ENCODE measurements at places on chromosomes 16 and 17.

DNA sequence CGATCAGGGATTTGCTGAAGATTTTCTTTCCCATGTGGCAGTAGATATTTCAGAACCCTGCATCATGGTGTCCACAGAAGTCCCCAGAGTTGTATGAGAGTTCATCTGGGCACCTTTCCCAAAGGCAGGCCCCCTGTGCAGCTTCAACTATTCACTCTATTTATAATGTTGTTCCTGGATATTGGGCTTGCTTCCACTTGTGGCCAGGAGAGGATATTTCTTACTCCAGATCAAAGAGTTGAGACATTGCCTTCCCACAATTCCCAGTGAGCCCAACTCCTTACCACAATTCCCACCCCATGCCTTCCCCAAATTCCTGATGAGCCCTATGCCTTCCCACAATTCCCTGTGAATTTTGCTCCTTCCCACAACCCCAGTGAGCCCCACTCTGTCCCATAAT lies 206.9 kb downstream of the WWOX start:
- DNase-seq = no peak

- DNase-seq = no peak
Observed at GRCh38 chr17:38994026-38994425, 26.8 kb upstream of the FBXO47 start.

DNA sequence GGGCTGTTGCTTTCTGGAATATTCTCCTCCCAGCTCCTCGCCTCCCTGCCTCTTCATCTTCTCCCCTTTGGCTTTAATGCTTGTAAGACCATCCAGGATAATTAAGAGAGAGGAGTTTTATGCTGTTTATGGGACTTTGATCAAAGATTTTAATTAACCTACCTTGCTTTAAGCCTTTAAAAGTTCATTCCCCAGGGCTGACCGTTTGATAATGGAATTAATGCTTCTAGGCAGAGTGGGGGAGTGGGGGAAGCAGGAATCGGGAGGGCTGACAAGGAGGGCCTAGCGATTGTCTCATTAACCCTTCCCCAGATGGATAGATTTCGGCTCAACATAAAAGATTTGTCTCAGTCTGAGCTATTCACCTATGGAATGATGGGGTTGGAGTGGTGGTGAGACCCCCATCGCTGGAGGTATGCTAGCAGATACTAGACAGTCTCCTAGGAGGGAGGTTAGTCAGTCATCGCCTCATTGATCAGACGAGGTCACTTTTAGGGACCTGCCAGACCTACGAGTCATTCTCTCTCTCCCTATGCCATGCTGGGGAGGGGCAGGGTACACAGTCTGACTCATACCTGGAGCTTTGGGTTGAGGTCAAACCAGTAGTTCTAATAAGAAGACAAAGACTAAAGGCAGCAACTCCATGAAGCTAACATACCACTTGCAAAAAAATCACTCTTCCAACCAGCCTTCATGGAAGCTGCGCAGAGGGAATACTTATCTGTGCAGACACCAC lies 236.6 kb upstream of the NLRP1 start:
- peak; percentile 34 for DNase-seq

GRCh38 chr16:76226011-76226410 lies 51.2 kb upstream of the CNTNAP4 start:
- DNase-seq = no peak

DNA sequence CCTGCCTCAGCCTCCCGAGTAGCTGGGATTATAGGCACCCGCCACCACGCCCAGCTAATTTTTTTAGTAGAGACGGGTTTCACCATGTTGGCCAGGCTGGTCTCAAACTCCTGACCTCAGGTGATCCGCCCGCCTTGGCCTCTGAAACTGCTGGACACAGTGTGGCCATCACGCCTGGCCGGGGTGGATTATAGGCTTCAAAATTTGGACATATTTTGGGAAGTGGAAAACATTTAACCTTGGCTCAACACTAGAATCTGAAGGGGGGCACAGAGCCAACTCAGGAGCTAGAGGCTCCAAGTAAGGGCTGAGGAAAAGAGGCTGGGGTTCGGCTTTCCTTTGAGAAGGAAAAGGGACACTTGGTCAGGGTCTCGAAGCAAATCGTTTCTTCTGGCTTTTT lies 2.2 kb upstream of the CDK5R1 start:
- DNase-seq = no peak

DNA sequence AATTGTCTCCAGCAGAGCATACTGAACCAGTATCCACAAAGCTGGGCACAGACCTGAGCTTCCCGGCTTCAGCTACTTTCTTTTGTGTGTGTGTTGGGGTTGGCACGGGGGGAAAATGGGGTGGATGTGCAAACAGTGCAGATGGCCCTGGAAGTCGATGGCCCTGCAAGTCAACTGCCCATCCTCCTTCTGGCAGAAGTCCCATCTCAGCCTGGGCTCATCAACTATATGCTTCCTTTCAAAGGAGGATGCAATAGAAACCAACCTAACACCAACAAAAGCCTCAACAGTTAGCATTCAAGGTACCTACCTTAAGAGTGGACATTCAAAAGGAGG lies 55.7 kb downstream of the SOX9 start:
- no peak for DNase-seq

- no peak for DNase-seq
Observed at GRCh38 chr17:82108496-82108945, 10.5 kb upstream of the FASN start.

DNA sequence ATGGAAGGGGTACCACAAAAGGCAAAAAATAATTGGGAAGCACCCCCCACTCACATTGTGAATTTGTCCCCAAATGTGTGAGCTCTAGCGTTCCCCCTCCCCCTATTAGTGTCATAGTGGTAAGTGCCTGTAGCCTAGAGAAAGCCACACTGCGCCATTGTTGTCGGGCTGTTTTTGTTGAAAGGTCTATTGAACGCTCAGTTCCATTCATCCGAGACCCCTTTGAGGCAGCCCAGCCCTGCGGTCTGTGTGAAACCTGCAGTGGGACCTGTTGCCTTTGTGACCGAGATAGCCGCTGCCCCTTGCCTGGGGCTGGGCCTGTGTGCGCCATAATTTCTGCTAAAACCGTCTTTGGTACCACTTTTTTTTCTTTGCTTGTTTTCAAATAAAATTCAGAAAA lies 3.0 kb downstream of the JPT2 start:
- no peak for DNase-seq

DNA sequence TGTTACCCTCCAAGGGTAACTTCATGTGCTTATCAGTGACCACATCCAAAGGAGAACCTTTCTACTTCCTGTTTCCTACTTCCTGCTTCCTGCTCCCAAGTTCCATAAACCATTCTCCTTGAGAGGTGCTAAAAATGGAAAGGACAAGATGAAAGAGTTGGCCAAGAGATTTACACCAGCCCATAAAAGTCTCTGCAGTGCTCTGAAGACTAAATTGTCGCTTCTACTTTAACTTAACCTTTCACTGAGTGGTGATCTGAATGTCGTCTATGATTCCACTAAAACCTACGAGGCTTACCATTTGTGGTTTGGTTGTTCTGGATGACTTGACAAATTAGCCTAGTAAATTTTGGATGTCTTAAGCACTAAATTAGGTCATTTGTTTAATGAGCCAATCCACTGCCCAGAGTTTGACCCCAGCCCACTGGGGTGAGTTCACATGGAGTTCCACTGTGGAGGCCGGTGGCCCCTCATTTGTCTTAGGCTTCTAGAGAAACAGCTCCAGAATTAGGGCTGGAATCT lies 333.1 kb downstream of the FOXL1 start:
- DNase-seq = no peak

DNA sequence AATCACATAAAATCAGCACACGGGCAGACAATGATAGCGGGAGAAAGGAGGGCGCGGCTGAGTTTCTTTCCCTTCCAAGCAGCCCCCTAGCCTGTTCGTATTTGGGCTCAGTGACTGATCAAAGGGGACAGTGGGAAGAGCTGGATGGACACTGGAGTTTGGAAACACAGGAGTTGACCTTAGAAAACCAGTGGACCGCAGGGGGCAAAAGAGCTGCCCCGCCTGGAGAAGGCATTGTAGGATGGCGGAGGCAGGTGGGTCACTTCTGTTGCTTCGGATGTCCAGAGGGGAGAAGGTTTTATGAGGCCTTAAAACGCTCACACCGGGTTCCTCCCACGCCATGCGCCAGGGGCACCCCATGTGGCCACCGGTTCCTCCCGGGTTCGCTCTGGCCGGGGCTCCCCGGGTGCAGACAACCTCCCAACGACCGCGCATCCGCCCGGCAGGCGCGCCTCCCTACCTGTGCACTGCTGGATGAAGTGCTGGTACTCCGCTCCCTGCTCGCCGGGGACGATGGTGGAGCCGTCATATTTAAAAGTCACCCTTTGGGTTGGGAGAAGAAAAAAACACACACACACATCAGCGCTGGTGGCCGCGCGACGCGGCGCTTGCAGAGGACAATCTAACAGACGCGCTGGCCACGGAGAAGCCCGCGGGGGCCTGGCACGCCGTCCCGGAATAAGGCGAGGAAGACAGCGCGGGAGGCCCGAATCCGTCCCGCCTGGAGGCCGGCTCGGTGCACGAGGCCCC lies 662 bp downstream of the COTL1 start:
- DNase-seq = no peak

GRCh38 chr16:46828943-46829342 lies 2.0 kb downstream of the C16orf87 start:
- DNase-seq = no peak

- DNase-seq = no peak
Observed at GRCh38 chr17:2259769-2260536, 43.6 kb downstream of the SMG6 start.

- DNase-seq = no peak
Observed at GRCh38 chr17:39663688-39664580, 1.2 kb upstream of the TCAP start.

All from epithelial cell of prostate (primary cell).